Mesothelial cell of epicardium (in vitro differentiated cells): ENCODE measurements at places on chromosomes 3 and 15. TPM values are rescaled to one million over a fixed set of nuclear protein-coding genes. Genes with fewer than 3 reads are reported as not detected.

GRCh38 chr15:60661080-60661645 is 182.2 kb upstream of the ICE2 start:
- DNase-seq: no peak

The SEMA3B gene
- 166 to 179 TPM (median 177 TPM) in 3 replicates for total RNA-seq

DNA sequence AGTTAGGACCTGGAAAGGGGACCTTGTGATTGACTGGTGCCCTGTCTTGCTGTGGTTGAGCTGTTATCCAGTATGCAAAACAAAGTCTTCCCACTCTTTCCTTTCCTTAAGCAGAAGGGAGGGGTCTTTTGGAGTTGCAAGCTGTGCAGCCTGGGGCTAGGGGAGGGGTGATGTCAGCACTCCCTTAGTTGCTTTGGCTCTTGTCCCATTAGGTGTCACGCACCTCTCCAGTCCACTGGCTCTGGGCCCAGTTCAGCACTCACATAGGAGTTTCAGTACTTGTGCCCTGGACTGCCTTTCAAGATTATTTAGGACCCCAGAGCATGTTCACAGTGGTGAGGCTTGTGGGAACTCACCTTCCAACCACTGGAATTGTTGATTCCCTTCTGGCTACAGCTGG is 238.5 kb downstream of the DOCK3 start:
- DNase-seq: peak; percentile 58

DNA sequence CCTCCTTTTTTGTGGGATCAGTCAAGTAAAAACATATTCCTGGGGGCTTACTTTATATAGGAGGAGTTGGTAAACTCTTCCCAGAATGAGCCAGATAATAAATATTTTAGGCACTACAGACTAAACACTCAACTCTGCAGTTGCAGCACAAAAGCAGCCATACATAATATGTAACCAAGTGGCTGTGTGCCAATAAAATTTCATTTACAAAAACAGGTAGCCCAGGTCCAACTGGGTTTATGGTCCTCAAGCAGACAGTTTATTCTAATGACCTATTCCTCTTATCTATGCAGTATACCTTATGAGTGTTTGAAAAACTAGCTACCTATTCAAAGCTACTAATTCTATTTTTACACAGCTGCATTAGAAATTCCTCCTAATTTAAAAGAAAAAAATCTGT is 61.8 kb downstream of the FAIM start:
- DNase-seq: no peak

- no peak for DNase-seq
Observed at GRCh38 chr15:58260725-58261267, 122.6 kb downstream of the AQP9 start.

The KLF15 gene
- 1.1 to 1.9 TPM (median 1.4 TPM) in 3 replicates for total RNA-seq

DNA sequence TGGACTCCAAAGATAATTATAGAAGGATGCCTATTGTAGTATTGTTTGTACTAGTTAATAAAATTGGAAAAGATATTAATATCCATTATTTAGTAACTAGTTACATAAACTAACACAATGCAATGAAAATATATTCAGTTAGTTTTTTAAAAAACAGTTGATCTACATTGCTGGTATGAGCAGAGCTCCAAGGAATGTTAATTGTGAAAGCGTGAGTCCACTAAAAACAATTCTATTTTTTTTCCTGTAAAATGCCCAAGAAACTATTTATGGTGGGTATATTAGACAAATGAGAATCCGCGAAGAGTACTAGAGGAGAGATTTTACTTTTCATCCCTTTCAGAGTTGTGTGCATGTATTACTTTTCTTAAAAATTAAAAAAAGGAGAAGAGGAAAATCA is 104.3 kb downstream of the MCTP2 start:
- DNase-seq: no peak

GRCh38 chr3:190862209-190863118 is at the start of gene GMNC:
GMNC (minus strand) TSS chr3:190862694; CDS start chr3:190862615, 79 bp downstream.
- DNase-seq: peak; percentile 62

The TTLL13 gene
- total RNA-seq: 0.33 to 0.77 TPM (median 0.47 TPM) in 3 replicates

DNA sequence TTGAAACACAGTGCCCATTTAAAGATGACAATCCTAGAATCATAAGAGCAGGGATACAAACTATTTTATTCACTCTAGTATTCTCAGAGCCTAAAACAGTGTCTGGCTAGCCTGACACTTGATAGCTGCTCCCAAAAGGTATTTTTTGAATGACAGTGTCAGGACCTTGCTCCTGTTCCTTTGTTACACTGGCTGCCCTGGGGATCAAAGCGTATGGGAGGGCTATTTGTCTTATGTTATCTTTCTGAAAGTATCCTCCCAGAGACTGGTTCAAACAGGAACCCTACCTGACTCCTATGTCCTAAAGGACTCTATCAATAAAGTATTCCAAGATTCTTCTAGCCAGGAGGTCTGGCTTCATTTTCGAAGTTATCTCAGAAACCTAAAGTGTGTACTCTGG is 621.4 kb downstream of the FHIT start:
- no peak for DNase-seq

- no peak for DNase-seq
Observed at GRCh38 chr15:70068783-70069565, 28.7 kb downstream of the TLE3 start.

DNA sequence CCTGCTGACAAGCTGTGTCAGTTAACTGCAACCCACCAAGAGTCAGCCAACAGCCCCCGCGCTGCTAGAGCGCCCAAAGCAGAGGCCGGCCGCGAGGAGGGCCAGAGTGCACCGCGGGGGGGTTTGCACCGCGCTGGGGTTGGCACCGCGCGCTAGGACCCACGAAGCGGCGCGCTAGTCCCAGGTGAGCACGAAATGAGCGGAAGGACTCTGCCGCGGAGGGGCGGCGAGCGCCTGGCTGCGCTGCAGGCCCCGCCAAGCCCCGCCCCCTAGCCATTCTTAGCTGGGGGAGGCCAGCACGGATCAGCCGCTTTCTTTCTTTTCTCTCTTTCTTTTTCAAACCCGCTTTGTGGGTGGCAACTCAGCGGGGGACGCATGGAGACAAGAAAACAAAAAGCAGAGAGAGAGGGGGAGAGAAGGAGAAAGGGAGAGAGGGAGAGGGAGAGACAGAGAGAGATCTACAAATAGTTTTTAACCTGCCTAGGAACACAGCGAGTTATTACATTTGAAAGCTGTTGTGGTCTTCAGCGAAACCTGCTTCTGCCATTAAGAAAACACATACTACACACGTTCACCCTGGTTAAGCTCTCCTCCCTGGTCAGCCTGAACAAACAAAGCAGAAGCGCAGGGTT is 6.9 kb upstream of the FOXB1 start:
- no peak for DNase-seq

The CPN2 gene
- total RNA-seq: not detected in 3 replicates

- no peak for DNase-seq
Observed at GRCh38 chr3:4387210-4388204, 79.6 kb downstream of the SUMF1 start.

The DPPA2 gene
- total RNA-seq: 1.2 to 1.4 TPM (median 1.2 TPM) in 3 replicates

The IL16 gene
- 0.27 to 0.35 TPM (median 0.34 TPM) in 3 replicates for total RNA-seq

GRCh38 chr3:171266034-171266739 is 194.0 kb downstream of the TNIK start:
- no peak for DNase-seq

DNA sequence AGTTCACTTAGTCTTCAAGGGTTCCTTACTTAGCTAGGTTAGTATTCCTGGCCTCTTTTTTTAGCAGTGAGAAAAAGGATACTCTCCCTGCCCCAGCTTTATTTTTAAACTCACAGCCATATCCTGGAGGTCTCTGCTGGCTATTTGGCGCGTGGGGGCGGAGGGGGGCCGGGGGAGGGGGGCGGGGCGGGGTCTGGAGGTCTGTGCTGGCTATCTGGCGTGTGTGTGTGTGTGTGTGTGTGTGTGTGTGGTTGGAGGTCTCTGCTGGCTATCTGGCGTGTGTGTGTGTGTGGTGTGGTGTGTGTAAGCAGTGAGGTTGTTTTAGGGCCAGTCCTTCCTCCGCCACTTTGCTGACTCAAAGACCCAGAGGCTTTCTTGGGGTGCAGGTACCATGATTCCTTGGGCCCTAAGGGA is 579 bp upstream of the PLAAT1 start:
- DNase-seq: no peak

The SUMF1 gene
- total RNA-seq: 26.5 to 31.3 TPM (median 28.7 TPM) in 3 replicates

The CILP gene
- total RNA-seq: 0.95 to 1.3 TPM (median 1.2 TPM) in 3 replicates

GRCh38 chr3:160448845-160449635 is 546 bp downstream of the TRIM59 start:
- peak; percentile 69 for DNase-seq

The EID1 gene
- total RNA-seq: 135 to 146 TPM (median 139 TPM) in 3 replicates

- no peak for DNase-seq
Observed at GRCh38 chr3:135762188-135762856, 203.2 kb upstream of the PPP2R3A start.

The SEMA6D gene
- 52.0 to 58.3 TPM (median 54.3 TPM) in 3 replicates for total RNA-seq
